ENCODE measurements at places on chromosomes 7 and 10.

- DNase-seq, result peak; percentile 21
These were observed 1060.3 kb upstream of the CELF2 start for GRCh38 chr10:9957351-9957750.

- DNase-seq, result no peak
These were observed 31.5 kb upstream of the TUBB8 start for GRCh38 chr10:80477-81105.

DNA sequence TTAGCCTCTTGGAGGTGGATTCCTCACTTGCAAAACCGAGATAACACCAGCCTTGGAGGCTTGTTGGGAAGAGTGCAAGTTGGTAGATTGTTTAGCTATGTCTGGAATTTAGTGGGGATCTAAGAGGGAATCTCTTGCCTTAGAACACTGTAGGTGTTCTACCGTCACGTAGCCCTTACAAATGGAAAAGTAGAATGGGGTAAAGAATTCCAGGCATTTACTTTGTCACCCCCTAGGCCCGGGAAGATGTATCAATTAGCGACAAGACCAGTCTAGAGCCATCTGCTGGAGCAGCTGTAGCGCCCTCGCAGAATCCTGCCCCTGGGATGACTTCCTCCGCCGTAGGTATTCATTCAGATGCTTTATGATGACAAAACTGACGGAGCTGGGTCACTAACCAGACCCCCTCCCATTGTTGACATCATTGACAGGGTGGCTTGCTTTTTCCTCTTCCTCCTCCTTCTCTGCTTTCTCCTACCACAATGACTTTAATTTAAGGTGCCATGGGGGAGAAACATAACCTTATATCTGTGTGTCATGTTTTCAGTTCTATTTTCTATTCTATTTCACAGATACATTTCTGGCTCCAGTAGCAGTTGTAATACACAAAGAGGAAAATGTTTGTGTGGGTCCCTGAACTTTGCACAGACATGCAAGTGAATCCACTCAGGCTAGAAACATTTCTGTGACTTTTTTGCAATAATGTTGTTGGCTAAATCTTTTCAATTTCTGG is 262.6 kb upstream of the LYZL1 start:
- no peak for DNase-seq

DNA sequence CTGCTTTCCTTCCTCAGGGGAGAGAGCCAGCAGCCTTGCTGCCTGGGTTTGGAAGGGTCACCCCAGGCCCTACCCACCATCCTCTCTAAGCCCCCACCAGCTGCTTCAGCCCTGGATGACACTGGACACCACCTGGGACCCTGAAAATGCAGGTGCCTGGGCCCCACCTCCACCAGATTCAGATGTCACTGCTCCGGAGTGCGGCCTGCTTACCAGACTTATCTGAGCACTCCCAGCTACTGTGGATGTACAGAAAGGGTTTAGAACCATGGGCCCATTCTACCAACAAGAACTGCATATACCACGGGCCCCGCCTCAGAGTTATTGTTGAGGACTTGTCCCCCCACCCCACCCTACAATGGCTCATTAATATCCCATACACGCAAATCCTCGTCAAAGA is 172.3 kb downstream of the PTPRN2 start:
- no peak for DNase-seq

DNA sequence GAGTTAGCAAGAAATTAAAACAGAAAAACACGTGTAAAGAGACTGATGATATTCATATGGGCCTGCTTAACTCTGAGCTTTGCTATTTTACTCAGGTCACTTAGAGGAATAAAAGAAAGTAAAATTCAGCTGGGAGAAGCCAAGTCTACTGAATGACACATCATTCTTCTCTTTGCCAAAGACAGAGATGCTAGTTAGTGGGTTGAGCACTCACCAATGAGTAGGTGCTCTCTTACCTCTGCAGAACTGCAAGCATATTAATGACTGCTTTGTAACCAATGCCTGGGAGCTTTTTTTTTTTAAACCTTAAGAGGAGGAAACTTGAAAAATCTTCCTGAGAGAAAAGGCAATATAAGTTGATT is 44.8 kb upstream of the BAMBI start:
- DNase-seq, result no peak

DNA sequence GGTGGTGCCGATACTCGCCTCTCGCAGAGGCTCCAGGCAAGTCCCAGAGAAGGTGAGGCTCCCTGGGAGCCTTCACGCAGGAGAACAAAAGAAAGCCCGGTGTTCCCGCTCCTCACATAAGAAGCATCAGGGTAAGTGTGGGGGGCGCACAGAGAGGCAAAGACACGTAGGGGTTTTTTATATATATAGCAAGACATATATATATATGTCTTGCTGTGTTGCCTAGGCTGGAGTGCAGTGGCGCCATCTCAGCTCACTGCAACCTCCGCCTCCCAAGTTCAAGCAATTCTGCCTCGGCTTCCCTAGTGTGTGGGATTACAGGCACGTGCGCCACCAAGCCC is 61.3 kb downstream of the PDIA4 start:
- no peak for DNase-seq

DNA sequence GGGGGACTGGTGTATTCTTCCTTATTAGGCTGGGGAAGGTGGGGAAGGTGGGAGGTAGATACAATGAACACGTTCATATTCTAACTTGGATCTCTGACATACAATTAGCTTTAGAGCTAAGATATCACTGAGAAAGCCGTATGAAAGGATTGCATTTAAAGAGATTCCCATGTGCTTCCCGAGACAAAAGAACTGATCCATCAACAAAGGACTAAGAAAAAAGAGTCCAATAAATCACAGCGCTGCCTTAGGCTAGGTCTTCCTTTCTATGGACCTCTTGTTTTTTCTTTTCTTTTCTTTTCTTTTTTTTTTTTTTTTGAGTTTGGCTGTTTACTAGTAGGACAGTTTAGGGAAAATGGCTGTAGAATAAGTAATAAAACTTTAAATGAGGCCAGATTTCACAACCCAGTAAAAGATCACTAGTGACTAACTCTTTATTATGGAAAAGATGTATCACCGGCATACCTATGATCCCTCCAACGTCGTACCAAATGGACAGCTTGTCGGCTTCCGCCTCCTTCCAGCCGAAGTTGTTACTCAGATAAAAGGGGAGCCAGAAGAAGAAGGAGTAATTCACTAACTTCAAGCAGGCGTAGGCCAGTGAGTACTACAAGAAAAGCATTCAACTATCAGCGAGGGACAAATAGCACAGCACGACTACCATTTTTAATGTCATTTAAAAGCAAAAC is 50.0 kb downstream of the SLC37A3 start:
- DNase-seq, result peak; percentile 44

DNA sequence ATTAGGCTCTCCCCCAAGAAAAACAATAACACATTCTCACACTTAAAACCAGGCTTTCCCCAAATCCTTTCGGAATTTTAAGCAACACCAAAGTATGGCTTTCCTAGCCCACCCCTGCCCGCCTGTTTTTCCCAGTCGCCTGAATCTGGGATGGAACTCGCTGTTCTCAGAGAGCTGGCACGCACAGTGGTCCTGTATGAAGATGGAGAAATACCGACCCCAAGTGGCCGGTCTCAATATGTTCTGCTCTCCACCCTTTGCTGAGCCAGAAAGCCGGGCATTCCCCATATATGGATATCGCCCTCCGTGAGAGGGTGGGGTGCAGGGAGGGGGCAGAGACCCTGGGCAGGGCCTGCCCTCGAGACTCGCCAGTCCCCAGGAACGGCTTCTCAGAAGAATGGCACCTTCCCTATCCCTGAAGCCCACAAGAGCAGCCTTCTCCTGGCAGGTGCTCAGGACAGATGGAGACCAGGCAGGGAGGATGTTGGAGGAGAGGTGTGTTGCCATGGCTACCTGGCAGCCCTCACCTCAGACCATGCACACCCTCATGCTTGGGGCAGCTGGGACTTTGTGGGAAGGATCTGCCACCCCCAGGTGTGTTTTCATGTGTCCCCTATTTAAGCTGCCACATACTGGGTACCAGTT is 3.4 kb downstream of the TACR2 start:
- DNase-seq, result no peak

DNA sequence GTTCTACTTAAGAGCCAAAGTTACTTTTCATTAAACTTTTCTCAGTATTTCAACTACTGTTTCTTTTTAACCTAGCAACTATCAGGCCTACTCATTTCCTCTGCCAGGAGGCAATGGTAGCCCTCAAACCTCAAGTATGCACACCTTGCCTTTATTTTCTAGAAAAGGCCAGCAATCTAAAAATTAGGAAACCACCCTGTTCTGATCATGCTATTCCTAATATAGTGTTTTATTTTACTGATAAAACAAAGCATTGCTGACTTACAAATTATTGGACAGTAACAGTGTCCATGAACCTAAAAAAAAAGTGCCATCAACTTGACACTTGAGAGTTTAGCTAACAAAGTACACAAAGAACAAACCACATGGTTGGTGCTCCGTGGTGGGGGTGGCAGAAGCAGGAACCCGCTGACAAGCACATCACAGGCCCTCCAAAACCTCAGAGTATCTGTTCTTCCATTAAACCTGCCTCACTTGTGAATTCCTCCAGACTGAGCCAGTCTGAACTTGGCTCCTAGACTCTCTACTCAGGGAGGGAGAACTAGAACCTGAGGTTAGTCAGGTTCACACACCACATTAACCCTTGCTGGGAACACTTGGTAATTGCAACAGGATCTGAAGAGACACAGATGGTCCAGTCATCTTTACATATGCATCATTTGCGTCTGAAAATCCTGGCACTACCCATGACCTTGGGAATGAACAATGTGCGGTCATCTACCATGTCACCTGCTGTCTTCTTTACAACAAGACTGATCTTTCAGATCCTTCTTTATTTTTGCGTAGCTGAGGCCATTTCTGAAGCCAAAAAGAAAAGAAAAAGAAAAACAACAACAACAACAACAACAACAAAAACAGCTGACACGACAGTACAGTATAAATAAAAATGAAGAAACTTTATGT is 31.9 kb downstream of the PIP4K2A start:
- DNase-seq, result no peak

DNA sequence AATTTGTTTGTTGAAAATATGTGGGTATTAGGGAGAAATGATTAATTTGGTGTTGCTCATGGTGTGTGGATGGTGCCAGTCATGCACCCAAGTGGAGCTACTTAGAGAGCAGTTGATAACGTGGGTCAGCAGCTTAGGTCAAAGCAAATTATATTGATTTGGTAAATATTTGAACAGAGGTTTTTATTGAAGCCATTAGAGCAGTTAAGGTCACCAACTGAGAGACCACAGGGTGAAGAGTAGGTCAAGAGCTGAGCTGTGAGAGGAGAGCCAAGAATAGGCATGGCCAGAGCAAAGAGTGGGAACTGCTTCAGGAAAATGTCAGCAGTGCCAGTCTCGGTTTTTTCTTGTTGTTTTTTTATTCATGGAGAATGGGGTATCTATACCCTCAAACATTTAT is 97.9 kb downstream of the TMEM168 start:
- DNase-seq, result no peak

DNA sequence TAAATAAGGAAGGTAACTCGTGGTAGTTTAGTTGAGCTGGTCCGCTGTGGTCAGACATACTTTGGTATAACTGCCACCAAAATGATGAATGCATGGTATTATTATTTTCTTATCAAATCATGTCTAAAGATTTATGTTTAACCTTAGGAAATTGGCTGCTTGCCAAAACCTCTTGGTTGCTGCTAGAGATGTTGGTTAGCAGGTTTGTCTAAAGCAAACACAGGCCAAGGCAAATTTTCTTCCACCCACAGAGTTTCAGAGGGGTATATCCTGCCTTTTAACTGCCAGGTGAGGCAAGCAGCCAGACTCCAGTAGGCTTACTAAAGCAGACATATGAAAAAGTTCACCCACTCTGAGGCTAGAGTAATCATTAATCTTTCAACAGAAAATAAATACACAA is 101.4 kb downstream of the SEMA3E start:
- no peak for DNase-seq

- DNase-seq, result no peak
These were observed 7.4 kb downstream of the ADCYAP1R1 start for GRCh38 chr7:31059551-31059950.

- DNase-seq, result no peak
These were observed 699 bp upstream of the PDLIM1 start for GRCh38 chr10:95291365-95292039.

- no peak for DNase-seq
These were observed 49.6 kb downstream of the ASB13 start for GRCh38 chr10:5616836-5617235.

DNA sequence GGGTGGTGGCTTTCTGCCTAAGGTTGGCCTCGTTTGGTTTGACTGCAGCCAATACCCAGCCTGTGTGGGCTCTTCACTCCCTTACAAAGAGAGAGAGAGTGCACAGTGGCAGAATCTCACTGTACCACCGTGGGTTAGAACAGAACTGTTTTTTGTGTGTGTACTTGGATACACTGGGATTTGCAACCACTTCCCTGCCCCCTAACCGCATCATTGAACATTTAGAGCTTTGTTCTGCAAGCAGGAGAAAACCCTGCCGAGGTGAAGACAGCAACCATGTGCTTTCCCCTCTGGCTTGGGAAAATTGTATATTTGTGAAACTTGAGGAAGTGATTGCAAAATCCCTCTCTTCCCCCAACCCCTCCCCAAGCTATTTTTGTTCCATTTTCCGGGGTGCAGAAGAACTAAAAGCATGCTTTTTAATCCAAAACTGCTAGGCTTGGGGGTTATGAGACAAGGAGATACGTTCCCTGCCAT is 201.2 kb downstream of the TCF7L2 start:
- DNase-seq, result no peak

DNA sequence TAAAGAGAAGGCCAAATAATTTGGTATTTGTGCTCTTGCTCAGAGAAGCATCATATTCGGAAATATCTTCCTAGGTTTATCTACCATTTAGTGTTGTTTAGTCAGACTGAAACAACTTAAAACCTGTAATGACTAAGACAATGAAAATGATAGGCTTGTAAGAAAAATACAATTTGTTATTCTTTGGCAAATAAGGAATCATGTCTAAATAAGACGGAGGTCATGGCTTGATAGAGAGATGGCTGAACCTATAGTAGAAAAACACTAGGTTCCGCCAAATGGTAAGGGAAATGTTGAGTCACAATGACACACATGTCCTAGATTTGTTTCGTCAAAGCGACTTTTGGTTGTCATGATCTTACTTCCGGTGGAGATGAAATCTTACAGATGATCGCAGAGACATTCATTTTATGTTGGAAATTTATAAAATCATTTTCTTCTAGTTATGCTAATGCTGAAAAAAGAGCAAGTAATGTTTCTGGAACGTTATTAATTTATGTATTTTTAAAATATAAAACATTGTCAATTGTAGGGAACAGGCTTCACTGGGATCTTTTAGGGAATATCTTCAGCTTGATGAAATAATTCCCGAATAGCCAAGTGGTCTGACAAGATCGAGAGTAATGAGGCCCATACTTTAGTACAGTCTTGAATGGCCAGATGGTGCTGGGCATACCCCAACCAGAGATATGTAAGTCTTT is 1.0 kb downstream of the SRGN start:
- no peak for DNase-seq

DNA sequence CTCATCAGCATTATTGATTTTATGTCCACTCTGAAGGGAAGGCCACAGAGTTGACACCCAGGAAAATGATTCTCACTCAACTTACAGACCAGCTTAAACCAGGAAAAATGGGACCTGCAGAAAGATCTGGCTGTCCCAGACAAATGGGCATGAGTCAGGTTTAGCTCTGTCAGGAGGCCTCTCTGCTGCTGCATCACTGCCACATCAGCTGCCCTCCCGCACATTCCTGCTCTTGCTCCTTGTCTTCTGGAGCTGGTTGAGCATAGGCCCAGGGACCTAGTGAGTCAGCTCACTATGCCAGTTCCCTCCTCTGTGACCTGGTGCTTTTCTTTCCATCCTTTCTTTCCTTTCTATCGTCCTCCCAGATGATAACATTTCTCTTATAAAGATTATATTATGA is 18.8 kb upstream of the SMNDC1 start:
- DNase-seq, result peak; percentile 43

- no peak for DNase-seq
These were observed 114.6 kb downstream of the ITIH5 start for GRCh38 chr10:7551950-7552716.
